ENCODE measurements at places on chromosomes 2 and 18. TPM values are rescaled to one million over a fixed set of nuclear protein-coding genes. Genes with fewer than 3 reads are reported as not detected.

ARHGAP15 gene
- not detected for total RNA-seq

GPATCH11 gene
- total RNA-seq: 10.8 TPM

UGT1A4 gene
- 0.05 TPM for total RNA-seq

SERPINB11 gene
- not detected for total RNA-seq

ROCK1 gene
- total RNA-seq: 18.6 TPM

SP140L gene
- 3.5 TPM for total RNA-seq

LRRTM4 gene
- total RNA-seq: not detected

VAMP8 gene
- total RNA-seq: 15.8 TPM

UGT1A8 gene
- total RNA-seq: not detected

VPS4B gene
- 20.6 TPM for total RNA-seq

IL1R2 gene
- 0.93 TPM for total RNA-seq

MARS2 gene
- 11.4 TPM for total RNA-seq

CRYGD gene
- not detected for total RNA-seq
